ENCODE measurements at places on chromosomes 3 and 15. TPM values are rescaled to one million over a fixed set of nuclear protein-coding genes. Genes with fewer than 3 reads are reported as not detected.
A peak's percentile ranks its signal among the peaks of the same experiment; 100 is the strongest.

The TEX55 gene
- not detected for total RNA-seq

The ITPKA gene
- 6.3 TPM for total RNA-seq

The GXYLT2 gene
- total RNA-seq: 6.1 TPM

The TICRR gene
- total RNA-seq: 20.5 TPM

- no peak for DNase-seq
Observed at GRCh38 chr3:72181251-72181650, 396.3 kb upstream of the PROK2 start.

DNA sequence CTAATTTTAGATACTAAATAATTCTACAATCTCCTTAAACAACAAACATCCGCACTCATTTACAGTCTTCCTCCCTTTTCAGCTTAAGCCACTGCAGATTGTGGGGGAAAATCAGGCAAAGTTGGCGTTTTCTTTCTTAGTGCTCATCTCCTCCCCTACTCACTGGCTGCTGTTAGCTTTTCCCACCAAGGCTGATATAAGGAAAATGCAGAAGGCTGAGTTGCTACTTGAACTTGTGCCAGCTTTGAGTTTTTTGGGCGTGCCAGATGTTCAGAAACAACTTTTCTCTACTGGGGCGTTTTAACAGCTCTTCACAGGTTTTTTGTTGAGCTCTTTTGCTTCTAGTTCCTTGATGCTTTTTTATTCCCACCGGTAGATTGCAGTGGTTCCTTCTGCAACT lies 222.0 kb downstream of the PYDC2 start:
- no peak for DNase-seq

GRCh38 chr15:70327856-70328678 lies 230.3 kb upstream of the TLE3 start:
- DNase-seq: no peak

- DNase-seq: no peak
Observed at GRCh38 chr3:47013231-47013630, 33.8 kb downstream of the NBEAL2 start.

DNA sequence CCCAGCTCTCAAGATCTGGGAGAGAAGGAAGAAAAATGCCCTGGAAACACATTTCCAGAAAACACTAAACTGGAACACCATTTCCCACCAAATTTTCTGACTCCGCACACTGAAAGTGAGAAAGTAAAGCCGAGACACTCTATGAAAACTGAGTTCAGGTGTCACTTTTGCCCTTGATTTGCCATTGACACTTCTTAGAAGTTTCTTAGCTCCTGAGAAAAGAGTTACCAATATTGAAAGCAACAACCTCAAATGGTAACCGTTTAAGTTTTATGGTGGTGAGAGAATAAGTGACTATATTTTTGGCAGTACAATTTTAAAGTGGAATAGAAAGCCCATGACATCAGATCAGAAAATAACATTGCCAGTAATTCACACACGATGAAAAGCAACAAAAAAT lies 39.0 kb downstream of the CD86 start:
- no peak for DNase-seq

DNA sequence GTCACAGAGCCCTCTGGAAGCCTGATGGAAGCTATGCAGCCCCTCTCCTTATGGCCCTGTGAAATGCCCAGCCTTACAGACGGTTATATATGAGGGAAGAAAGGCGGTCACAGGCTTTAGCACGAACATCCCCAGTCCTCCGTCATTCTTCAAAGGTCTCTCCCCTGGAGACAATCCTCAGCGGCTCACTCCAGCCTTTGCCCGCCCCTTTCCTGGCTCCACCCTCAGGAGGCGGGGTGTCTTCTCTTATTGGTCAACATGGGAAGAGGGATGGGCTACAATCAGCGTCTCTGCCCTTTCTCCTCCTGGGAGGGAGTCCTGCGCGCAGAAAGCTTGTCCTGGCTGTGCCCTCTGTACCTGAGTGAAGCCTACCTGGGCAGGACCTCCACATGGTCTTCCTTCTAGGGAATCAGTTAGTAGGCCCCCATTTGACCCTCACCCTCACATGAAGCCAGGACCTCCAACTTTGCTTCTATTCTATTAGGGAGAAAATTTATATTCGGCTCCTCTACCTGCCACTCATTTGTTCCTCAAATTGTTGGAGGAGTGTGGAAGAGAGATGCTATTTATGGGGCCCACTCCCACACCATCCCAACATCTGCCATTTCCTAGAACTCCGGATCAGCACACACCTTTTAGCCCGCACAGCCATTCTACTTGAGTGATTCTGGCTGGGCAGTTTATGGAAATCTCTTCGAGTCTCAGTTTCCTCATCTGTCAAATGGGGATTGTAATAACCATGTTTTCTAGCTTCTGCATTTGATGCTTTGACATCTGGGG lies 112.9 kb upstream of the SLC6A11 start:
- no peak for DNase-seq

DNA sequence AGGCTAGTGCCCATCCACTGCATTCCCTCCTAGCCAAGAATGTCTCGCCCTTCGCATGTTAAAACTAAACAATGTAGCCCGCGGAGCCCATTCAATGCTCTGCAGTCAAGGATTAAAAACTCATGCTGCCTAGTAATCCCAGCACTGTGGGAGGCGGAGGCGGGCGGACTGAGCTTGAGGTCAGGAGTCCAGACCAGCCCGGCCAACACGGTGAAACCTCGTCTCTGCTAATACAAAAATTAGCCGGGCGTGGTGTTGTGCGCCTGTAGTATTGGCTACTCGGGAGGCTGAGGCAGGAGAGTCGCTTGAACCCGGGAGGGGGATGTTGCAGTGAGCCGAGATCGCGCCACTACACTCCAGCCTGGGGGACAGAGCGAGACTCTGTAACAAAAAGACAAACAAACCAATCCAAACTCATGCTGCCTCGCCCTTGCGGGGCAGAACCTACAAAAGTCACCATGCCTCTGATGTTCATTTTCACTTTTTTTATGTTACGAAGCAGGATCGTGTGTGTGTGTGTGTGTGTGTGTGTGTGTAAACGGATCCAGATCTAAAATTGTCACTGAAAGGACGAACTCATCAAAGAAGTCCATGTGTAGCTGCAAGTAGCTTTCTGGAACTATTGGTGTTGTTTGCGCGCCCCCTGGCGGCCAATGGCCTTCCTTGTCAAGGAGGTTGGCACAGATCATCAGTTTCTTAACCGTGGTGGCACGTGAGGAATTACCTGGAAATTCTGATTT lies 54.8 kb upstream of the SPESP1 start:
- DNase-seq: peak; percentile 75

DNA sequence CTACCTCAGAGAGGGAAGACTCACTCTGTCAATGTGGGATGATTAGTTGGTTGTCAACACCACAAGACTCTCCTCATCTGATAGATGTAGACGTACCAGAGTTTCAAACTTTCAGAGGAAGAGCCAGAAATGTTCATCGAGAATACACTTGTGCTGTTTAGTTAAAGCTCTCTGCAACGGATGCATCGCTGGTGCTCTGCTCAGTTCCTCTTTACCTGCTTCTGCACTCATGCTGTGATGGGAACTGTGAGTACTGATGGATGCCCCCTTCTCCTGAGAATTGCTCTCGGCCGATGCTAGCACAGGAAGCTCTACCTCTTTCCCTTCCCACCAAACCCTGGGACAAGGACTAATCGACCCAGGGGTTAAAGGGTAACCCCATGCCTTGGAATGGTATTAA lies 51.8 kb upstream of the CCDC54 start:
- no peak for DNase-seq

GRCh38 chr3:43857361-43858293 lies 166.9 kb downstream of the ABHD5 start:
- DNase-seq: no peak

GRCh38 chr3:138260611-138261010 lies 69.0 kb downstream of the NME9 start:
- no peak for DNase-seq

GRCh38 chr3:167067787-167068161 lies 312.3 kb downstream of the ZBBX start:
- DNase-seq: no peak

DNA sequence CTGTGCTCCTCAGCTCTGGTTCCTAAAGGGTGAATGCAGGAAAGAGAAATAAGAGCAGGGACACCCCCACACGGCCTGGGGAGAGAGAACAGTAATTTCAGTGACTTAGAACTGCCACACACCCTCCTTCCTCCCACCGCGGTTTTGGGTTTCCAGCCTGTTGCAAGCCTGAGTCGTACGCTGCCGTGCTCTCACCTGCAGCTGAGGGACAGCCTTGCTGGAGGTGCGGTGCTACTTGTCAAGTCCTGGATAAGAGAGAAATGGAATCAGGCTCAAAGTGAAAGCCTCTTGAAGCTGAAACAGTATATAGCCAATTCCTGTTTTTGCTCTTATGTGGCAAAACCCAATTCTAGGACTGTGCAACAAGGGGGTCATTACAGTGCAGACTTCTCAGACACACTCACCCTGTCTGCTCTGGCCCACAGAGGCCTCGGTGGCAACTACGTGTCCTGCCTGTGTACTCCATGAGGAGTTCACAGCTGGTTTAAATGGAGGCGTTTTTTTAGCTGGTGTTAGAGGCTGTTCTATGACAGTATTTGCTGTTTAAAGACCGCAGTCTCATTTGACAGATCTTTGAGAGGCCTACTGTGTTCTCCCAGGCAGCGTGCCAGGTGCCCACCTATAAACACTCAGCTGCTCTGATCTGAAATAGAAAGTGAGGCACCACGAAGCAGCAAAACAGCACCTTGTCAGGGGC lies 42.9 kb downstream of the TBC1D2B start:
- DNase-seq: no peak

DNA sequence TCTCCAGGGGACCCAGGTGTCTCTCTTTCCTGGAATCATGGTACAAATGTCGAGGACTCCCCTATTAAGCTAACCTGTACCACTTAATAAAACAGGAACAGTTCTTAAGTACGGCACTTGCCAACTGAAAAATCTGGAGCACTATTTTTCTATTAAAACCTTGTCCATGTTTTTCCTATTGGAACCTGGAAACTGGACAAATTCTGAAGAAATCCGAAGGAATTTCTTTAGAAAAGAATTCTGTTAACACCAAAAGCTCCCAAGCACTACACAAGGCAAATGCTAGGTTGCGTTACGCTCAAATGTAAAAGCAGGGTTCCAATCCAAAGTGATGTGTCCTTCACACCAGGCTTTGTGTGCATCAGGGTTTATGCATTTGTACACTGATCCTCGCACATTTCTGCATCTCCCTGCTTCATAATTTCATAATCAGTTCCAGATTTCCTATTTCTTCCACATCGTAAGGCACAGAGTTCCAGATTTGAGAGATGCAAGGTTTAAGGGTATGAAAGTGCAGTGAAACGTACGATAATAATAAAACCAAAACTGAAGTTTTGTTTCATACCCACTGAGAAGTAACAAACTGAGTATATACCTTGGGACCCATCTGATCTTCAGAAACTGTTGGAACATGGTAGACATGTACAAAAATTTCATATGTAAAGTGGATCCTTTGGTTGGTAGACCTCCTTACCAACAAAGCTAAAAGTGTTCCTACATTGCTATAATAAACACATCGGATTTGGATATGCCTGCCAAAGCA lies 132.1 kb upstream of the WNT5A start:
- DNase-seq: no peak

DNA sequence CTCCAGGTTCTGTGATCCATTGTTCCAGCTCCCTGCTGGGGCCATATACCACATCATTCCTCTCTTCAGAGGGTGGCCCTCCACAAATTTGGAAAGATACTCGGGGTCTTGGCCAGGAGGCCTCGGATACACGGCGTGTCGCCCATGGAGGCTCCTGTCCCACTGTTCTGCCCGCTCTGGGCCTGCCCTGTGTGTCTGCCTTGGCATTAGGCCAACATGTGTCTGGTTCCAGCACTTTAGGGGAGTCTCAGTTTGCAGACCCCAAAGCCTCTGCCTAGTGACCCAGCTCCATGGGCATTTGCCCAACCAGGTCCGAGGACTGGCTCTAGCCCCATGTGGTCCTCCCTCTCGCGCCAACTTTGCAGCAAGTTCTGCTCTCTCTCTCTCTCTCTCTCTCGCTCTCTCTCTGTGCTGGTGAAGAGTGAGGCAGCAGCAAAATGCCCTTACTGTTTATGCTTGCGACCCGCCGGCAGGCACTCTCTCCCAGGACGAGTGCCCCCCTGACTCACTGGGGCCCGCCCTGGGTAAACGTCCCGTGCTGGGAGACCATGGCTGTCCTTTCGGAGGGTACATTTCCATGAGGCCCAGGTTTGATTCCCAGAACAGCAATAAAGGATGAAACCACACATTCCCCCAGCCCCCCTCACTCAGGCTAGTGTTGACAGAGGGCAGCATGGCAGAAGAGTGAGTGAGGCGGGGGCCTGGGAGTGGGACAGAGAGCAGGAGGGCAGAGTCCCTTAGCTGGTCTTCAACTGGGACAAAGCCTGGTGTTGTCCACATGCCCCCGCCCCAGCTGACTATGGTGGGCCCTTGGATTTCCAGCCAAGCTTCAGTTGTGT lies 77.9 kb downstream of the ISG20 start:
- no peak for DNase-seq

GRCh38 chr3:146972726-146973125 lies 367.6 kb upstream of the PLSCR5 start:
- no peak for DNase-seq

DNA sequence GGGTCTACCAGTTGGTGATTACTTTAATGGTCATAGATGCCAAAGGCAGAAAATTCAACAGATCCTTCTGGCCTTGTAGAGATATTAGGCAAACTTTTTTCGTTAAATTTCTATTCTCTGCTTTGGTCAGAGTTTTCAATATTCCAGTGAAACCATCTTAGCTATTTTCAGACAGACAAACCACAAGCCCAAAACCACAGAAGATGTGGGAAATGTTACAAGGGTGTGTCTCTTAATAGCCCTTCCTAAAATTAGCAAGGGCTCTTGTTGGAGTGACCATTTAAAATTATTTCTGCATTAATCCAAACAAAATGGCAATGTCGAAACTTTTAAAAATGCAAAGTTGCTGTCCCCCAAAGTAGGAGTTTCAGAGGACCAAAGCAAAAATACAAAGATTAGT lies 102.8 kb downstream of the ARRDC4 start:
- DNase-seq: no peak

GRCh38 chr15:60259469-60259868 lies 138.3 kb downstream of the ANXA2 start:
- no peak for DNase-seq

DNA sequence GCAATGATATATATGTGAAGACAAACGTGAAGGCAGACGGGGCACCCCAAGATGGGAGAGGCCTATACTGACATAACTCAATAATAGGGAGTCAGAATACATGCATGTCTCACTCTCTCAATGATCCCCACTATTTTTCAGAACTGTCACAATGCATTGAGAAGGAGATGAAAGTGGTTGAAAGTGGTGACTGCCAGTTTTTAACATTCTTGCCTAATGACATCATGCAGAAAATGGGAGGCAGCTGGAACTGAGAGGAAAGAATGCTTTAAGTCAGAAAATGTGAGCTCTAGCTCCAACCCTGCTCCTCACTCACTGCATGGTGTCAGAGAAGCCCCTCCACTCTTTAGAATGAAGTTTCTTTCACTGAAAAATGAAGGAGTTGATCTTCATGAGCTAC lies 55.3 kb upstream of the P2RY1 start:
- no peak for DNase-seq

- no peak for DNase-seq
Observed at GRCh38 chr3:32847528-32847927, 29.7 kb downstream of the TRIM71 start.

DNA sequence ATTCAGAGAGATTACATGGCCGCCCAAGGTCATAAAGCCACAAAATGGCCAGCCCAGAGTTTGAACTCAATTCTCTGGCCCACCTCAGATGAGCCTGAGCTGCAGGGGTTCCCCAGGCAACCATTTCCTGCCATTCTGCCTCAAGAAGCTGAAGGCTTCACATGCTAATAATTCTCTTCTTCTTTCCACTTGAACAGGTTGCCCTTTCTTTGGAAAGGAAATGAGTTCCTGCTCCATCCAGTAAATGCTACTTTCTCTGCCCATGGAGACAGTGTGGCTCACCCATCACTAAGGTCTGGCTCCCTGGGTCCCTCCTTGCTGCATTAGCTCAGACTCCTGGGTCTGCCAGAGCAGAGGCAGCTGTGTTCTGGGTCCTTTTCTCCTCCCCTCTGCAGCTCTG lies 48.2 kb downstream of the TRIM42 start:
- no peak for DNase-seq
